Stimulated activated CD8-positive, alpha-beta memory T cell treated with anti-CD3 and anti-CD28 coated beads, Interleukin-2, amount 100 ng/mL, for 1 hour (primary cell): ENCODE measurements at places on chromosomes 7 and 10.

DNA sequence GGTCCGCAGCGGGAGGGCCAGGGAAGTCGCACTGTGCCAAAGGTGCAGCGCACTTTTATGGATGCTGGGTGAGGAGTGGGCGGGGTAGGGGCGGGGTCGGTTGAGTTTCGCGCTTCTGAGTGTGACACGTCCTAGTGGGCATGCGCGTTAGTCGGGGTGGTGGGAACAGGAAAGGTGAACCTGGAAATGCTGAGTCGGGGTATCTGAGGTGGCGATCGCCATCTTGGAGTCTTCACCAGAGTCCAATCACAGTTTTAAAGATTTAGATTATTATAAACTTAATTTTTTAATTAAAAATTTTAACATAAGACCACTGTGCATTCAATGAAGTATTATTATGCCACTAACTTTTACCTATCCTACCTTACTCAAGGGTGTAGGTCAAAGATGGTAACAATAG, 45.7 kb downstream of the ZNF138 start:
- DNase-seq, result no peak

DNA sequence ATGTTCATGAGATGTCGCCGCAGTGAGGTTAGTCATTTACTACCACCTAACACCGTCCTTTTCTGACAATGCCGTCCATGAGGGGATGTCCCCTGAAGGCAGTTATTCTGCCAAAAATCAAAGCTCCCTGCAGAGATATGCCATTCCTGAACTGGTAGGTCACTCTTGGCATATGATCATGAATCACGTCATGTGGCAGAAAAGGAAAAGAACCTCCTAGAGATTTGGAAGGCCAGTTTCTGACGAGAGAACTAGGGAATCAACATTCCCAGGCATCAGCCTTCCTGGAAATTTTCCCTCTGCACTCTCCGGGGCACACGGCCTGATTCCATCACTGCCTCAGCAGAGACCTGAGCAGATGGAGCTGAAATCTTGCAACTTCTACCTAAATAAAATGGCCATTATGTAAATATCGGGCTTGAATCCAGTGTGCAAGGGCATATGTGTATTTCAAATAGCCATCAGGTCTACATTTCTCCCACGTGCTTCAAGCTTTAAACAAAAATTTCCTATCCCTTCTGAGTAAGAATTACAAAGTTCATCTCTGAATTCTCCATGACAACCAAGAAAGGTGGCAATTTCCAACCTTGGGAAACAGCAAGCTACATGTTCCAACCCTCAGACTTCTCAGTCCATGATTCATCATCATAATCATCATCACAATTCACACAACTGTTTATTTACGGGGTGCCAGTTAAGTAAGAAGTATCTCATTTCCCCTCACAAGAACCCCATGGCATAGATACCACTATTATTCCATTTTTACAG, 46.5 kb downstream of the AMPH start:
- no peak for DNase-seq

- no peak for DNase-seq
Measured at GRCh38 chr7:99733448-99733847, 1.5 kb downstream of the CYP3A7 start.

DNA sequence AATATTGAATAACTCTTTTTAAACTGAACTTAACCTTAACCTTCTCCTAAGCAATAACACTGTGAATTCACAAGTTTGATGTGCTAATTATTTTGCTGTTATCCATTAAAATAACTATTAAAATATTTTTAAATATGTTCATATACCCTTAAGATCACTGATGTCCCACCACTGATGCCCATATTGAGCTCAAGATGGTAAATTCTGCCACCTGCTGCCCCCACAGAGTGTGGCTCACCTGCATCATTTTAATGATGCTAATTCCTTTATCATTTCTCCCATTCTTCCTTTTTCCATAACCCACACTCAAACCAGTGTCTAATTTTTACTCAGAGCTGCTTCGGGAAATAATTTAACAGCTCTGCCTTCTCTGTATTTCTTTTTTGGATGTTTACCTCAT, 82.3 kb upstream of the ARID5B start:
- no peak for DNase-seq

- DNase-seq, result no peak
Measured at GRCh38 chr10:127257395-127257794, 61.0 kb upstream of the INSYN2A start.

GRCh38 chr7:92916770-92917224, 80.4 kb upstream of the CDK6 start:
- no peak for DNase-seq

DNA sequence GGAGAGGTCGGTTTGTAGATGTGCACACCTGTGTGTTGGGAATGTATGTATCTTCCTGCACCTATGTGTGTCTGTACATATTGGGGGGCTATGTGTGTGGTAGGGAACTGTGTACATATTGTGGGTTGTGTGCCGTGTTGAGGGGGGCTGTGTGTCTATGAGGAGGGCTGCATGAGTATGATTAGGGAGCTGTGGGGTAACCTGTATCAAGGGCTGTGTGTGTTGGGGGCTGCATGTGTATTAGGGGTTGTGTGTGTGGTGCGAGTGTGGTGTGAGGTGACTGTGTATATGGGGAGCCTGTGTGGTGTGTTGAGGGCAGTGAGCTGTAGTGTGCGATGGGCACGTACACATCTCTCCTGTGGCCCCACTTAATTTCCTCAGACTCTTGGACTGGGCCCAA, 22.2 kb upstream of the PAX2 start:
- no peak for DNase-seq

GRCh38 chr10:103861505-103861904, 6.1 kb upstream of the SH3PXD2A start:
- no peak for DNase-seq

DNA sequence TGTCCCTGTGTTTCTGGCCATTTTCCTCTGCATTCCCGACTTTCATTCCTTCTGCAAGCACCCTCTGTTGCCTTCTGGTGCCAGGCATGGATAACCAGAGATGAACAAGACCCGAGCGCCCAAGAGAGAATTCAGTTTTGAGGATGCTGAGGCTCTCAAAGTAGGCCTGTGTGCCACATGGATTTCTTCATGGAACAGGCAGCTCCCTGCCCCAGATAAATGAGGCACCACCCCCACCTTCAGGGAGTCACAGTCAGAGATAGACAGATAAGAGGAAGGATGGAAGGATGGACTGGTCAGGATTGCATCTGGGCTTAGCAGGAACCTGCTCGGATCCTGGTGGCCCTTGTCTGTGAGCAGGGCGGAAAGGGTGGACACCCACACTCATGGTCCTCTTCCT, 49.4 kb downstream of the ADCYAP1R1 start:
- no peak for DNase-seq
